Stimulated activated CD4-positive, alpha-beta T cell treated with anti-CD3 and anti-CD28 coated beads, Interleukin-15, amount 100 ng/mL, for 1 hour (primary cell): ENCODE measurements at places on chromosomes 5 and 9.

DNA sequence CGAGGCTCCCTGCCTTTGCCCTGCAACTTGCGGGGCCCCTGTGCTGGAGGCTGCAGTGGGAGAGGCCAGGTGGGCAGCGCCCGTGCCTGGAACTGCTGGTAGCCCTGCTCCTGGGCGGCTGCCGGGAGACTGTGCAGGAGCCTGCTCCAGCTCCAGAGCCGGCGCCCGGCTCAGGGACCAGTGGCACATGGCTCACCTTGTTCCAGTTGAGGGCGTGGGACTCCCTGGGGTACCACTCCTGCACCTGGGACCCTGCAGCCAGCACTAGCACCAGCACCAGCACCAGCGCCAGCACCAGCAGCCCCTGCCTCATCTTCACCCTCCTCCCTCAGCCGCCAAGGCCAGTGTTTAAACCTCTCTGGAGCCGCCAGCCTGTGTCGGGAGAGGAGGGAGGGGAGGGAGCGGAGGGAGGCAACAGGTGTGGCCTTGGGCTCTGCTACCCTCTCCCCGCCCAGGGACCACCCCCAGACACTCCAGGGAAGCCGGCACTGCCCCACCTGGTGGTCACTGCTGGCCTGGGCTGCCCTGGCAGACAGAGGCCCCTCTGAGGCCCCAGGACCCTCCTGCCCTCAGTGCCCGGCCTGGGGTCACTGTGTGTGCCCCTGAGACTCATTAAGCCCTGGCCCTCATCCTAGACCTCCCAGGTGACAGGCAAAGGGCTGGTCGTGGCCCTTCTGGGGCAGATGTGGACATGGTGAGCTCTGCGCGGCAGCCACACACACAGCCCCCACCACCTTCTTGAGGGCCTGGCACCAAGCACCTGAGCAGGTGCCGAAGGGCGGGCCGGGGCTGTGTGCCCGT, at the start of gene LCN10:
Gene LCN10 (minus strand): TSS at position 350 of the 801 bp plus-strand sequence. CDS start 37 bp downstream, at position 313.
- DNase-seq = no peak

DNA sequence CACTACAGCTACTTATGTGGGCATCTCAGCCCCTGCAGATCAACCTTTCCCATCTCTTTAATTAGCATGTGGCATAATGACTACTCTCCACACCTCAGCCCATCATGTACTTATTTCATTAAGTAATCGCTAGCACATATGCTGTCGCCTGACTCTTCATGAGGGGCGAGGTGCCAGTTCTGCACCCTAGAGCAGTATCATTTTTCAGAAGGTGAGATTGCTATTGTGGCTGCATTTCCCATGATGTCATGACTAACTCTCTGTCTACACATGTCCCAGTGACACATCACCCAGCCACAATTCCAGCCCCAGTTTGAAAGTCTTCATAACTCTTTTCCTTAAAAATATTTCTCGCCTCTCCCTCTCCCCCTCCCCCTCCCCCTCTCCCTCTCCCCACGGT, 7.6 kb upstream of the F2RL1 start:
- no peak for DNase-seq

GRCh38 chr5:173165177-173166016, 21.1 kb downstream of the BNIP1 start:
- DNase-seq = no peak

DNA sequence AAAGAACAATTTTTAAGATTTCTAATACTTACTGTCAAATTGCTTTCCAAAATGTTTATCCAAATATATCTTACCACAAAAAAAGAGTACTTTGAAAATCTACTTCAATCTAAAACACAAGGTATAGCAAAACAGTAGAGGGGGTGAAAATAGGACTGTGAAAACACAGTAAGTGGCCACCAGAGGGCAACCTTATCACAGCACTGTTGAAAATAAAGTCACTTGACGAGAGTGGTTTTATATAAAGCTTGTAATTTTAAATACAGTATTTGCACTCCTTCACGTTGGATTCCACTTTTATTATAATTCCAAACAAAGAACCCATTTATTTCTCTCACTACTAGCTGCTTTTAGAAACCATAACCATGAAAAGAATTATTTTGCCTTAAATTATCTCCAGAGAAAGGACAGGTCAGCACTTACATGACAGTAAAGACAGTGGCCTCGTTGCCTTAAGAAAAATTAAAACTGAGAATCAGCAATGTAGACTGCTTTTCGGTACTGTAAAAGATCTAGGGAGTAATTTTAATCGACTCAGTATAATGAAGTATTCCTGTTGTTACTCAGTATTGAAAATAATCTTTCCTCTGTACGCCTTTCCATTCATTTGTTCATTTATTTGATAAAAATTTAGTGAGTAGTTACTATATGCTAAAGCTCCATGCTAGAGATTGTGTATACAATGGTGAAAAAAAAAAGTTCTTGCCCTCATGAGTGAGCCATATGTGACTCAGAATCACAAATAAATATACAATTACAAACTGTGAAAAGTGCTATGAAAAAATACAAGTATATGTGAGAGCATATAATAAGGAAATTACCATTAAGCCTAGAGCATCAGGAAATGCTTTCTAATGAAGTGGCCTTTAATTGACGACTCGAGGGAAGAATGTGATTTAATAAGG, 40.0 kb upstream of the CDK5RAP2 start:
- DNase-seq = peak; percentile 6

GRCh38 chr5:135376961-135377624, 21.9 kb downstream of the MACROH2A1 start:
- no peak for DNase-seq

DNA sequence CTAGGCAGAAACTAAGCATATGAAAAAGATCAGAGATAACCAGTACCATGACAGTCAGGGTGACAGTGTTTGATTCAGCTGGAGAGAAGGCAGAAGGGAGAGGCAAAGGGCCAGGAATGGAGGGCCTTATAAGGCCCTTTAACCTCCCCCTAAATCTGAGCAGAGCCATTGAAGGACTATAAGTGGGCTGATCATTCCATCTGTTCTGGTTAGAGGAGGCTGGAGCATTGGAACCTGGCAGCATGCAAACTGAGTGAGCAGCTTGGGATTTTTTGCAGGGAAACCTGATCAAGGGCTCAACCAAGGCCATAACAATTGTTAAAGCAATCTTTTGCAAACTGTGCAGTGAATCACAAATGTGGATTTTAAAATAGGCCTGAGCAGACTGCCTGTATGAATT, 174.5 kb upstream of the DAP start:
- DNase-seq = no peak
